HFF-Myc (cell line): ENCODE measurements at places on chromosomes 7 and 10.

DNA sequence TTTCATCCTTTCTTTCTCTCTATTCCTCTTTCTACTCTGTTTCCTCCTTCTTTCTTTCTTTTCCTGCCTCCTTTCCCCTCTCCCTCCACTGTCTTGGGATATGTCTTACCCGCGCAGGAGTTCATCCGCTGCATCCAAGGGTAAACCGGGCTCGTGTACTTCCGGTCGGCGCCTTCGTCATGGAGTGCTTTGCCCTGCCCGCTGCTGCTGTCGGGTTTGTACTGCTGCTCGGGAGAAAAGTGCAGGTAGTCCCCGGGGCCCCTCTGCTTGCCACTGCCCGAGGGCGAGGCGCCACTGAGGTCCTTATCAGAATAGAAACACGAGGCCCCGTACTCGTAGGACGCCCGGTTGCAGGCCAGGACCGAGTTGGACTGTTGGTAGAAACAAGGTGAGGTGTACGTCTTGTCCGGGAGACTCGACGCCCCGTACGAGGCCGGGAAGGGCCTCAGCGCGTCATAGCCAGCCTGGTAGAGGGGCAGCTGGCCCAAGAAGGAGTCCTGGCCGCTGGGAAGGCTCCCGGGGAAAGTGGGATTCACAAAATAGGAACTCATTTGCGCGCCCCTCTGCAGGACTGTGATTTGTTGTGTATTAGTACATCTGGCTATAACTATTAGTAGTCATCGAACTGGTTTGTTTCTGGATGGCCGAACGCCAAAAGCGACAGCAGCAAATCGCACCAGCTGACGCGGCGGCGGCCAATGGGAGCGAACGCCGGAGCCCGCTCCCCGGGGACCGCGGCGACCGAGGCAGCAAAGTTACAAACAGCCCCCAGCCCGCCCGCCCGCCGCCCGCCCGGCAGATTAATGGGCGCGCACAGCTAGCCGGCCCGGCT is at the start of gene HOXA6:
Gene HOXA6 (minus strand): TSS at position 576 of the 832 bp plus-strand sequence. CDS start 25 bp downstream, at position 551.
- no peak for DNase-seq

DNA sequence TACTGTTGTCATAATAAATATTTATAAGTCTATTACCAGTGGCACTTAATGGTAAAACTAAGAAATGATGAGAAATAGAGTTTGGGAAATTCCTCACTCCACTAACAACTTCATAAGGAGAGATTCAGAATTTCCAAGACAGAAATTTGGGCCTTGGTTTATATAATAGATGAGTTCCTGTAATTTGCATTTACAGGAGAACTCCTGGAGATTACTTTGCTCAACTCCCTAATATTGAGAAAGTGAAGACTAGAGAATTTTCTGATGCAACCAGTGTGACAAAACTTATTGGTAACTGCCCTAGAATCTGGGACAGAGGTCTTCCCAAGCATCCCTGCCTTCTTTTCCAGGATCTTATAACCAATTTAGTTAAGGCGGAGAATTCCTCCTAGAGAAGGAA is 49.1 kb upstream of the GSAP start:
- DNase-seq, result no peak

- DNase-seq, result no peak
These were observed 614.0 kb downstream of the AUTS2 start for GRCh38 chr7:70212281-70212680.

DNA sequence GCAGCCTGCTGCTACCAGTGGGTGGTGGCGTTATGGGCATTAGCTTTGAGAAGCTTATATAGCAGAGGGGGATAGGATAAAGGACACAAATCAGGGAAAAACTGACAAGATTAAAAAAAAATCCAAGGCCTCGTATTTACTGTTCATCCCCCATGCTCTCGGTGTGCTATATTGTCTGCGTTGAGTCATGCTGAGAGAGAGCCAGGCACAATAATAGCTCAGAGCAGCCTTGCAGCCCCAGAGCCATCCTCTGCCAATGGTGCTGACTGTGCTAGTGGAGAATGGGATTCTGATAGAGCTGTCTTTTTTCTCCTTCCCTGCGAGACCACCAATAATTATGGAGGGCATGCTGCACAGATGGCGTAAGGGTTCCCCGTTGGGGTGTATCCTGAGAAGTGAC is 51.7 kb upstream of the FZD1 start:
- DNase-seq, result no peak

DNA sequence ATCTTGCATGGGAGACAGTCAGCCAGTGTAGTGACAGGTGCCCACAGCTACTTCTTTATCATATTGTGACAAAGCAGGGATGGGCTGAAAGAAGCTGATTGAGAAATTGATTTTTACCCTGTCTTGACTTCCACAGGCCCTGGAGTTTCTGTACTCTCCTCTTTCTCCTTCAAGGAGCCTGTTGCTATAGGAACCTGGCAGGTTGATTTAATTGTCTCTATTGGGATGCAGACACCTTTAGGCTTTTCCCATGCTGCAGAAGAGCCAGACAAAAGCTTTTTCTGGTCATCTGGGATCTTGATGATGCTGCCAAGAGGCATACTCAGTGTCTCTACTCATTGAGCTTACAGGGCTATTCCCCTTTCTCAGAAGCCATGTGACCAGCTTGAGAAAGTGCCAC is 754.8 kb downstream of the KCNMA1 start:
- DNase-seq, result no peak

GRCh38 chr7:82382276-82382675 is 61.3 kb downstream of the CACNA2D1 start:
- no peak for DNase-seq

DNA sequence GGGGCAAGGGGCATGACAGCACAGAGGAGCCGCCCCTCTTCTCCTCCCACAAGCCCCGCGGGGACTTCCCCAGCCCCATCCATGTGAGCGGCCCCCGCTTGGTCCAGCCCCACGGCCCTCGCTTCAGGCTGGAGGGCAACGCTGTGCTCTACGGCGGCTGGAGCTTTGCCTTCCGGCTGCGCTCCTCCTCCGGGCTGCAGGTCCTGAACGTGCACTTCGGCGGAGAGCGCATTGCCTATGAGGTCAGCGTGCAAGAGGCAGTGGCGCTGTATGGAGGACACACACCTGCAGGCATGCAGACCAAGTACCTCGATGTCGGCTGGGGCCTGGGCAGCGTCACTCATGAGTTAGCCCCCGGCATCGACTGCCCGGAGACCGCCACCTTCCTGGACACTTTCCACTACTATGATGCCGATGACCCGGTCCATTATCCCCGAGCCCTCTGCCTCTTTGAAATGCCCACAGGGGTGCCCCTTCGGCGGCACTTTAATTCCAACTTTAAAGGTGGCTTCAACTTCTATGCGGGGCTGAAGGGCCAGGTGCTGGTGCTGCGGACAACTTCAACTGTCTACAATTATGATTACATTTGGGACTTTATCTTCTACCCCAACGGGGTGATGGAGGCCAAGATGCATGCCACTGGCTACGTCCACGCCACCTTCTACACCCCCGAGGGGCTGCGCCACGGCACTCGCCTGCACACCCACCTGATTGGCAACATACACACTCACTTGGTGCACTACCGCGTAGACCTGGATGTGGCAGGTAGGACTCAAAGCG is 5.1 kb downstream of the AOC1 start:
- DNase-seq, result no peak

DNA sequence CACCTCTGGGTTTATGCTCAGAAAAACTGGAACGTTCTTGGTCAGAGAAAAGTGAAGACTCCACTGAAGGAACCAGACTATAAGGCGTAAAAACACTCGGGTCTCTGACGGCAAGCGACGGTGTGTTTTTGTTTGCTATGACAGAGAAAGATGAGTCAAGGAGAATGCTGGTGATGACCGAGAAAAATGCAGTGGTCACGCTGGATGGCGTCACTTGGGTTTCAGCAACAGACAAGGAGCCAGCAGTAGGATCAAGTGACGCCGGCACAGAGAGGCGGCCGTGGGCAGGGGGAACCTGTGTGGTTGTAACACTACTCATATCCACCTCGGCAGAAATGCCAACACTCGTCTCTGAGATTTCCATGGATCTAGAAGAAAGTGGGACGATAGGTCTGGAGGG is 63.4 kb downstream of the KIAA1549 start:
- DNase-seq, result no peak

DNA sequence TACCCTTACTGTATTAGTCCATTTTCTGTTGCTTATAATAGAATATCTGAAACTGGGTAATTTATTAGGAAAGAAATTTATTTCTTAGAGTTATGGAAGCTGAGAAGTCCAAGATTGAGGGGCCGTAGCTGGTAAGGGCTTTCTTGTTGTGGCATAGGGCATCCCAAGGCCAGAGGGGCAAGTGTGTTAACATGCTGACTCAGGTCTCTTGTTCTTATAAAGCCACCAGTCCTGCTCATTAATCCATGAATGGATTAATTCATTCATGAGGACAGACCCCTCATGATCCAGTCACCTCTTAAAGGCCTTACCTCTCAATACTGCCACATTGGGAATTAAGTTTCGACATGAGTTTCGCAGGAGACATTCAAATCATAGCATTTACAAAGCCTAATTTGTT is 2.4 kb downstream of the ARMC10 start:
- DNase-seq, result no peak

DNA sequence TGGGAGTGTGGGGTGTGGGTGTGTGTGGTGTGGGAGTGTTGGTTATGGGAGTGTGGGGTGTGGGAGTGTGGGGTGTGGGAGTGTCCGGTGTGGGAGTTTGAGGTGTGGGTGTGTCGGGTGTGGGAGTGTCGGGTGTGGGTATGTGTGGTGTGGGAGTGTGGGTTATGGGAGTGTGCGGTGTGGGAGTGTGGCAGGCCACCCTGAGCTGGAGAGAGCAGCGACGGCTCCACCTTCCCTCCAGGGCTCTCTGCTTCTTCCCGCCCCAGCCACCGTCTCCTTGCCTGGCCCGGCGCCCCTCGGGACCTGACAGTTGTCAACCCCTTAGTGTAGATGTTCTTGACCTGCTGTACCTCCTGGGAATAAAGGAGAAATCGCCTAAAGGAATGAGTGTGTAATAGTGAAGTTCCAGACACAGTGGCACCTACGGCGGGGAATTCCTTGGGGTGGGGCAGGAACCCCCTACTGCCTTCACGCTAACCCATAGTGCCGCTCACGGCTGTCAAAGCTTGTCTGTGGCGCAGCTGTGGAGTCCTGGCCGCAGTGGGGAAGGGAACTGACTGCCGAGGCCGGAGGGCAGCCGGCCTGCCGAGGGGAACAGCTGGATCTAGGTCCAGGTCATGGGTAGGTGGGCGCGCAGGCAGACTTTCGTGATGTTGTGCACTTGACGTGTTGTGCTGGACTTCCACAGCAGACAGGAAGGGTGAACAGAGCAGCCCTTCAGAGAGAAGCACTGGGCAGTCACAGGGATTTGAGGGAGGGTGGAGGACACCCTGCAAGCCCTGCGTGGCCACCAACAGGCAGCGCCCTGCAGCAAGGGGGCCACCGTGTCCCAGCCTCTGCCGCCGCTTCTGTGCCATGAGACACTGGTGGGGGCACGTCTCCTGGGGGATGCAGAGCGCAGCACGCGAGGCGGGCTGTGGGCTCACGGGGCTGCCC is 49.0 kb upstream of the EN2 start:
- DNase-seq, result no peak

DNA sequence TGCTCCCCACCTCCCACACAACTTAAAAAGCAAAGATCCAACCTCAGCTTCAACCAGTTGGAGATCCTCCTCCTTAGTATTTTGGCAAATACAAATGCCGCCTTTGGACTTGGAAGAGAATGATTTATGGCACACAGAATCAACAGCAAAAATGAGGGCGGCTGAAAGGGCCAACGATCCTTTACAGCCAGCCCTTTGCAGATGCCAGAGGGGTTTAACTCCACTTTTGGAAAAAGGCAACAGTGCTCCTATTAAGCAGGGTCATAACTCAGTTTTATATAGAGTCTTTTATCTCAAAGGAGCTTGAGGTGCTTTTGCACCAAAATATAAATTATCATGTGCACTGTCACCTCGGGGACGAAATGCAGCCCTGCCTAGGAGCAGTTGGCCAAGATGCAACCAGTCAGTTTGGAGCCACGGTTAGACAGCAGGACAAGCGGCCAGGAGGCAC is 56.7 kb upstream of the JCAD start:
- no peak for DNase-seq

DNA sequence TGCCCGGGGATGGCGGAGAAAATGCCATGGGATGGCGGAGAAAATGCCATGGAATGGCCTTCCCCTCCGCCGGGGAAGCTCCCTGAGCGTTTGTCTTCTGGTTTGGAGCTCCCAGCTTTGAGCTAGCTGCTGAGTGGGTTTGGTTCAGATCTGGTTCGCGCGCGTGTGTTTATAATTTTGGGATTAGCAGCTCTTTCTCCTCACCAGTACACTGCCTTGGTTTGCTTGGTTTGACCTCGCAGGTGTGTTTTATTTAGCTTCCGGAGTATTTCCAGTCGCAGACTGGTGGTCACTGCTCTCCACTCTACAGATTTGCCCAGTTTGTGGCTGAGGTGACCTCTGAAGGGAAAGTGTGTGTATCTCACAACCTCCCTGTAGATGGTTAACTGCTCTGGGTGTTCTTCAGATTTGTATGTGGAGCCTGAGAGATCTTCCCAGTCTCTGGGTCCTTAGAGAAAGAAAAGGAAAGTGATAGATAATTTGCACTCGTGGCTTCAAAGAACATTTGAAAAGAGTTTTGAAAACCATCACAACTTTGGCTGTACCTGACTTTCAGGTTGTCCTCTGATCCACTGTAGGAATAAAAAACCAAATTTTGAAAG is 597 bp downstream of the ZNF277 start:
- DNase-seq, result no peak

DNA sequence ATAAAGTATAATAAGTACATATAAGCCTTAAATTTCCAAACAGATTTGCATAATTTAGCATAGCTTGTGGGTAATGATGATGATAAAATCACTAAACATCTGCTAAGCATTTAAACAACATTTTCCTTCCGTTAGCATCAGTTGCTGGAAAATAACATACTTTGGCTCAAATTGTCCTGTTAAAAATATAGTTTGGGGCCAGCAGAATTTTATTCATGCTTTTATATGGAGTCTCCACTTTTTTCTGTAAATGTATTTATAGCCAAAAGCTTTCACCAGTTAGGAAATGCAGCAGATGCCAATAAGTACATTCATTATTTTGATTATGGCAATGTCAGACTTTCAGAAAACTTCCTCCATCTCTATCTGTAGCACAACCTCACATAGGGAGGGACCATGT is 107.2 kb downstream of the CNTNAP2 start:
- no peak for DNase-seq

DNA sequence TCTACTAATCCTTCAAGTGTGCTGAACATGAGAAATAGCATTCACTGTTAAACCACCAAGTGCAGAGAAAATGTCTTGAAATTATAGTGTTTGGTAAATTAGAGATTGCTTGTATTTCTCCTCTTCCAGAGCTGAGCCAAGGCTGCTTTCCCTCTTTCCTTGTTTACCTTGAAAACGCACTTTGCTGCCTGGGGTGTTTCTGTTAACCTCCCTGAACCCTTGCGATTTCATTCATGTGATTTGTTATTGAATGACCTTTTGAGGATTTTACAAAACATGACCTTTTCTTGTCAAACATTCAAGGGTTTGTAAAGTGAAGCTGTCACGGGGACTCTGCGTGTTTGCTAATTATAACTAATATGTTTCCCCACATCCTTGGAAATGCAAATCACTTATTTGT is 169.4 kb downstream of the LRMDA start:
- DNase-seq, result no peak

GRCh38 chr7:116512520-116513188 is 12.2 kb upstream of the CAV1 start:
- no peak for DNase-seq
